ENCODE measurements at places on chromosomes 6 and 20.

DNA sequence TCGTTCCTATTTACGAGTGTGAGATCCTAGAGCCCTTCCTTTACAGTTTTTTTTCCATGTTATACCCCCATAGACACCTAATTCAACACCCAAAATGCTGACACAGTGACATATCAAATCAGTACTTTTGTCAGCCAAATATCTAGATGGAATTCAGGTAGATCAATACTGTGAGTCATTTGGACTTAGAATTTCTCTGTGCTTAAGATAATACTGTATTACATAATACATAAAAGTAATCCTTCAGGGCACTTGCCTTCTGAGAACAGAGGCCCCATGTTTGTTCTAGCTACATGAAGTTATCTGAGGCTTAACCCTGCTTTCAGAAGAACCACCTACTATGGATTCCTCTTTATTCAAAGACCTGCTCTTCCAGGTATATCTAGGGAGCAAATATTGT is 623.1 kb downstream of the PHF3 start:
- DNase-seq = no peak

- DNase-seq = no peak
Observed at GRCh38 chr20:33133373-33133941, 34.5 kb upstream of the BPIFA2 start.

DNA sequence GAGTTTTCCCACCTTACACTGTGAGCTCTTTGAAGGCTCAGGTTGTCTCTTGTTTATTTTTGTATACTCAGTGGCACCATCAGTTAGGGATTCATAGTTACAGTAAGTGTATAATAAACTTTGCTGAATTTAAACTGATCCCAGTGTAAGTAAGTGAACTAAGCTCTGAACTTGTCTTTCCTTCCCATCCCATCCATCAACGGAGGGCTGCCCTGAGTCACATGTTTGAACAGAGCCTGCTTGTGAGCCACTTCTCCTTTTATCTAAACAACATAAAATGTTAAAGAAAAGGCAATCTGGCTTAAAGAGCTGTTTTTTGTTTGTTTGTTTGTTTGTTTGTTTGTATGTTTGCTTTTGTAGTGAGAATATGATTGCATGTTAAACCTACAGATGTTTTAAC is 185.7 kb upstream of the MARCKS start:
- DNase-seq = no peak

DNA sequence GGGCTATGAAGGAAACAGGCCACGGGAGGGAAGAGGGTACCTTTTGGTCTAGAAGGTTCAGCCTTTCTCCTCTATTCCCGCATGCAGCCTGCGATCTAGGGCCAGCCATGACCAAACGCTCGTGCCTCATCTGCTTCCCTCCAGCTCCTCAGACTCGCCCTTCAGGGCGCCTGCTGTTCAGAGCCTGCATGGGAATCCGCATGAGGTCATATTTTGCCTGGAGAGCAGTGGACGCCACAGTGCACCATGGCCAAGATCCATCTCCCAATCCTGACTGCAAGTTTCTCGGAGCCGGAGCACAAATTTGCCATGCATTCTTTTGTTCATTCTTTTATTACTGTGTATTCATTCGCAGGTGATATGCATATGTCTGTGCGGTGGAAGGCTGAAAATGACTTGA is 608.1 kb downstream of the QKI start:
- no peak for DNase-seq

GRCh38 chr20:1802385-1803060 is 92.7 kb upstream of the SIRPA start:
- DNase-seq = peak; percentile 86

GRCh38 chr6:41715795-41716515 is 19.5 kb downstream of the TFEB start:
- DNase-seq = no peak

DNA sequence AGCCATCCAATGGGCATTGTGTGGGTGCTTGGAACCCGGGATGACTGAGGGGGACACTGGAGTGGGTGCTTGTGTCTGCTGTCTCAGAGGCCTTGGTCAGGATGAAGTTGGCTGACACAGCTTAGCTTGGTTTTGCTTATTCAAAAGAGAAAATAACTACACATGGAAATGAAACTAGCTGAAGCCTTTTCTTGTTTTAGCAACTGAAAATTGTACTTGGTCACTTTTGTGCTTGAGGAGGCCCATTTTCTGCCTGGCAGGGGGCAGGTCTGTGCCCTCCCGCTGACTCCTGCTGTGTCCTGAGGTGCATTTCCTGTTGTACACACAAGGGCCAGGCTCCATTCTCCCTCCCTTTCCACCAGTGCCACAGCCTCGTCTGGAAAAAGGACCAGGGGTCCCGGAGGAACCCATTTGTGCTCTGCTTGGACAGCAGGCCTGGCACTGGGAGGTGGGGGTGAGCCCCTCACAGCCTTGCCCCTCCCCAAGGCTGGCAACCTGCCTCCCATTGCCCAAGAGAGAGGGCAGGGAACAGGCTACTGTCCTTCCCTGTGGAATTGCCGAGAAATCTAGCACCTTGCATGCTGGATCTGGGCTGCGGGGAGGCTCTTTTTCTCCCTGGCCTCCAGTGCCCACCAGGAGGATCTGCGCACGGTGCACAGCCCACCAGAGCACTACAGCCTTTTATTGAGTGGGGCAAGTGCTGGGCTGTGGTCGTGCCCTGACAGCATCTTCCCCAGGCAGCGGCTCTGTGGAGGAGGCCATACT is 49.4 kb downstream of the PYGB start:
- DNase-seq = no peak

- no peak for DNase-seq
Observed at GRCh38 chr20:44019638-44020335, 105.1 kb downstream of the TOX2 start.

- DNase-seq = peak; percentile 51
Observed at GRCh38 chr6:3259491-3259958, 778 bp downstream of the PSMG4 start.

DNA sequence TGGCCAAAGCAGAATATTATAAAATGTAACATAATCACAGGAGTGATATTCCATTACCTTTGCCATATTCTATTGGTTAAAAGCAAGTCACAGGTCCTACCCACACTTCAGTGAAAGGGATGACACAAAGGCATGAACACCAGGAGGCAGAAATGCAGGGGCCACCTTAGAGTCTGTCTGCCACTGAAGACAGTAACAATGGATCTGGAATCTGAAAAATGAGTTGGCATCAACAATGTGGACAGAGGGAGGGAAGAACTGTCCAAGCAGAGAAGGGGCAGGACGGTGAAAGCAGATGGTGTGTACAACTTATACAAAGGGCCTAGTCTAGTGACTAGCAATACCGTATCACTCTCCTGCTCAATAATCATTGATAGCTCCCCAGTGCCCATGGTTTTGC is 6.6 kb upstream of the LPIN3 start:
- DNase-seq = no peak

DNA sequence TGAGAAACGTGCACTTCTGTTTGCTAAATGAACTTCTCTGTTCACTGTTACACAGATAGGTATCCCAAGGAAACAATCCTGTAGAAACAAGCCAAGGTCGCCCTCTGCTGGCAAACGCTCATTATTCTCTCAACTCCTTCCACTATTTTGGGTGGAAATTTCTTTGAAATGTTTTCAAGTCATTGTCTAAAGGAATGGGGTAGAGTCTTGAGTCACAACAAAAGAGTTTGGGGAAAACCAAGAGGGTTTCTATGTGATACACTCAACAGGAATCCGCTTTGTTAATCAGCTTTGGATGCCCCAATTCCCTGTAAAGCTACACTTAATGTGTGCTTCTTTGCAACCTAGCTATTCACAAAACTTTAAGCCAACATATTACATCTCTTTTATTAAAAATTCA is 4.6 kb upstream of the RAE1 start:
- DNase-seq = peak; percentile 85

Measured in midbrain (tissue), 1 donor.